Natural killer cell (primary cell): ENCODE measurements at places on chromosomes 4 and X.

DNA sequence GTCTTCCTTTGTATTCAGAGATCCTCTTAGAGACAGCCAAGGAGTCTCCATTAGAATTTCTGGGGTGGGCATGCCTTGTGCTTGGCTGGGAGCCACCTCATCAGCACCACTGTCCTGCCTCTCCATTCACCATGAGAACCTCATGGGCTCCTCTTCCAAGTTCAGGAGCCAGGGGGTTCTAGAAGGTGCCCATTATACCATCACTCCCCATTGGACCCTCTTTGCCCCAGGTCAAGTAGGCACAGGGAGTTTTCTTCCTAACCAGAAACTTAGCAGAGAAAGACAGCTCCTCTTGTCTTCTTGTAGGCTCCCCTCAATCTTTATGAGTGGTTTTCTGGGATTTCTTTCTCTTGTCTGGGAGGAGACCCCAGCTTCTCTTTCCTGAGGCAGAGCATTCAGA, 31.1 kb downstream of the ASMT start:
- no peak overlapping the region for H3K27ac ChIP-seq
- H3K4me3 ChIP-seq, result no peak overlapping the region

DNA sequence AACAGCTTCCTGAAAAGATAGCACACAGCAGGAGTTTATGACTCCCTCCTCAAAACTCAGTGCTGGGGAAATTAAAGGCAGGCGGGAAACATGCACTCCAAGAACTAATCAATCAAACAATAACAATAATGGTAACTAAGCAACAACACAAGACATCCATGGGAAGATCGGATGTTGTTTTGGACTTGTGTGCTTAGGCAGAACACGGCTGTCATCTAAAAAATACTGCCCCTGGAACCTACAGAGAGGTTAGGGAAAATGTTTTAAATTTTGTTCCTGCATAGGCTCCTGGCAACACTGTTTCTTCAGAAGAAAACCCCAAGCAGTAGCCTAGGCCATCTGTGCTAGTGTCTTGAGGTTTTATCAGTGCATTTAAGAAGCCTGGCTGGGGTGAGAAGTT, 1378.2 kb downstream of the STIM2 start:
- no peak overlapping the region for H3K4me3 ChIP-seq
- H3K27ac ChIP-seq, result no peak overlapping the region
- H3K4me1 ChIP-seq, result no peaks in the 10 kb centered on the region
- H3K36me3 ChIP-seq, result no peaks in the 10 kb centered on the region

DNA sequence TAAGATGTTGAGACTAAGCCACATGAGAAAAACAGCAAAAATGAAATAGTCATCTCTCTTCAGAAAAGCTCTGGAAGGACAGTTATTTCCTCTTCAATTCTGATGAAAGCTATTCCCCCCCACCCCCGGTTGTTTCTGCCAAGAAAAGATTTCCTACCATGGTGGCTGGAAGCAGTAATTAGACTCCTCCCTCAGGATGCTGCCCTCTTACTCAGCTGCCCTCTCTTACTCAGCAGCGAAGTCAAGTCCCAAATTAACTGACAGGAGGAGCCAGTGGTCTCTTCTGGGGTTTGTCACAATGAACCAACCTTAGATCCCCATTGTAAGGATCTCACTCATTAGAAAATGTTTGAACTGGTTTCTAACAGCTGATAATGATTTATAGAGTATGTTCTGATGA, 38.0 kb downstream of the GPM6B start:
- peaks cover 4% of the 10 kb centered on the region for H3K4me1 ChIP-seq
- H3K27ac ChIP-seq, result no peak overlapping the region
- DNase-seq, result no peak

DNA sequence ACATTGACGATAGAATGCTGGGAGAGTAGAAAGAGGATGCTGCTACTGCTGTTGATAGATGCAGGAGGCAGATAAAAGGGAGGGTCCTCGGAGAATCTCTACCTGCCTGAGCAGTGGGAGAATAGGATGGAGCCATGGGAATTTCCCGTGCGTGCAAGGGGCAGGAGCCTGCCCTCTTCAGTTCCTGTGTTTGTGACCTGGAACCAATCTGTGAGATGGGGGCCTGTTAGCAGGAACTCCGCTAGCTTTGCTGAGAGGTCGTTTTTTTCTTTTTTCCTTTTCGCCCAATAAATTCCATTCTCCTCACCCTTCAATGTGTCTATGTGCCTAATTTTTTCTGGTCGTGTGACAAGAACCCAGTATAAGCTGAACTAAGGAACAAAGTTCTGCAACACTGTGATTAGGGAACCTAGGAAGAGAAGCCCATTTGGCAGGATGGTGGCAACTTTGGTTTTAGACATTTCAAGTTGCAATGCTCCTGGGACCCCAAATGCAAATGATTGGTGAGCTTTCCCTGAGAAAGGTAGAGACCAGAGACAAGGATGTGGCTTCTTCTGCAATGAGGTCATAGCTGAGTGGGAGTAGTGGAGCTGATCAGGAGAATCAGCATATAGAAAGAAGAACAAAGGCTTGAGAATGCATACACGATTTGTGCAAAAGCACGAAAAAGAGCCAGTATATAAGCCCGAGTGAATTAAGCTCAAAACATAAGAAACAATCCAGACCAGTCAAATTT, 23.9 kb downstream of the SLC39A8 start:
- H3K36me3 ChIP-seq, result no peaks in the 10 kb centered on the region
- no peak overlapping the region for H3K27ac ChIP-seq
- H3K4me3 ChIP-seq, result no peak overlapping the region
- no peaks in the 10 kb centered on the region for H3K4me1 ChIP-seq

DNA sequence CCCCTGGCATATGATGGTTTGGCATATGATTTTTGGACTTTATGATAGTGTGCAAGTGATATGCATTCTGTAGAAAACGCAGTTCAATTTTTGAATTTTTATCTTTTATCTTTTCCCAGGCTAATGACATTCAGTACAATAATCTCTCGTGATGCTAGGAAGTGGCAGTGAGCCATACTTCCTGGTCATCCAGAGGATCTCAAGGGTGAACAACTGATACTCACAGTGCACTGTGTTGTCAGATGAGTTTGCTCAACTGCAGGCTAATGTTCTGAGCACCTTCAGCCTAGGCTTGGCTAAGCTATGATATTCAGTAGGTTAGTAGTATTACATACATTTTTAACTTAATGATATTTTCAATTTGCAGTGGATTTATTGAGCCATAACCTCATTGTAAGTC, 405.3 kb downstream of the PCDH7 start:
- H3K36me3 ChIP-seq, result no peaks in the 10 kb centered on the region
- DNase-seq, result no peak
- no peaks in the 10 kb centered on the region for H3K27me3 ChIP-seq
- no peak overlapping the region for H3K4me3 ChIP-seq

DNA sequence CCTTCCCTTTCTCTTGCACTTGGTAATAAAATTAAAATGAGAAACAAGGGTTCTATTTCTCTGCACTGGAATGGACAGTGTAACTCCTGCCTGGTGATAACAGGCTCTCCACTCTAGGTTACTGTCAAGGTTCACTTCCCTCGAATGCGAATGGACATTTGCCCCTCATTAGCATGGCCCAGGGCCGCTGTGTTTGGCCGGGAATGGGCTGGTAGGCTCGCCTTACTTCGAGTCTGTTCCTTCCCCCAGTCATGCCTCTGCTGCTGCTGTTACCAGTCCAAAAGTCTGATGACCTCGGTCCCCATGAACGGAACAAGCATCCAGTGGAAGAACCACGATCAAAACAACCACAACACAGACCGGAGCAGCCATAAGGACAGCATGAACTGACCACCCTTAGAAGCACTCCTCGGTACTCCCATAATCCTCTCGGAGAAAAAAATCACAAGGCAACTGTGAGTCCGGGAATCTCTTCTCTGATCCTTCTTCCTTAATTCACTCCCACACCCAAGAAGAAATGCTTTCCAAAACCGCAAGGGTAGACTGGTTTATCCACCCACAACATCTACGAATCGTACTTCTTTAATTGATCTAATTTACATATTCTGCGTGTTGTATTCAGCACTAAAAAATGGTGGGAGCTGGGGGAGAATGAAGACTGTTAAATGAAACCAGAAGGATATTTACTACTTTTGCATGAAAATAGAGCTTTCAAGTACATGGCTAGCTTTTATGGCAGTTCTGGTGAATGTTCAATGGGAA, 61.5 kb downstream of the EDNRA start:
- no peak overlapping the region for H3K27ac ChIP-seq
- no peaks in the 10 kb centered on the region for H3K36me3 ChIP-seq
- H3K4me3 ChIP-seq, result no peak overlapping the region
- H3K27me3 ChIP-seq, result no peaks in the 10 kb centered on the region
- H3K4me1 ChIP-seq, result no peaks in the 10 kb centered on the region

DNA sequence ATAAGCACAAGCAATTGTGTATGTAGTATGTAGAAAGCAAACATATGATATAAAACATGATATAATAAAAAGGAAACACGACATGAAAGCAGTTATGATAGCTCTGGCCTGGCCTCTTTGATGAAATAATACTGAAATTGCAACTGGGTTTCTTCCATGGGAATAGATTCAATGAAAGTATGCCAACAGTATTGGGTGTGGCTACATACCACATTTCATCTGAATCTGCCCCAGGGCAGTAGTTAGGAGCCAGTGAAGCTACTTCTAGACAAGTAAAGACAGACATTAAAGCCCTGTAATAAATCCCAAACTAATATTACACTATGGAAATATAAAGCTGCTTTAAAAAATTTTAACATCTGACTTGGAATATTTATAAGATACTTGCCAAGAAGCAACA, 207.3 kb downstream of the FBXW7 start:
- peaks cover 60% of the 10 kb centered on the region for H3K36me3 ChIP-seq
- H3K4me3 ChIP-seq, result no peak overlapping the region
- H3K4me1 ChIP-seq, result no peaks in the 10 kb centered on the region
- no peaks in the 10 kb centered on the region for H3K27me3 ChIP-seq
- H3K27ac ChIP-seq, result no peak overlapping the region
- no peak for DNase-seq
